ENCODE measurements at places on chromosomes 3 and 15.

- DNase-seq, result no peak
Observed at GRCh38 chr3:169179321-169179720, 484.2 kb downstream of the MECOM start.

- DNase-seq, result no peak
Observed at GRCh38 chr3:55755516-55756205, 268.6 kb upstream of the WNT5A start.

DNA sequence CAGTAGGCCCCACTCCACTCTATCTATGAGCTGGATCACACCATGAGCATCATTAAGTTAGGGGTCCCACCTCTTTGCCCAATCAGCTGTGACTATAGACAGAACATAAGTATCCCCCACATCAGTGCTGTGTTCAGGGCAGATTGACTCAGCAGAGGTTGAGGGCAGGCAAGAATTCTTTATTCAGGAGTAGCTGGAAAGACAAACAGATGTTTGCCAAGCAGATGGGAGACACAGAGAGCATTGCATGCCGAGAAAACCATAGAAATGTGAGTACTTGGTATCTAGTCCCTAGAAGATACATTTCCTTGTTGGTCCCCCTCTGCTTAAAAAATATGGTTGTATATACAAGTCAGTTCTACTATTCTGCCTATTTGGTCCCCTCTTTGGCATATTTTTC, 440.8 kb downstream of the RAP2B start:
- DNase-seq, result no peak

DNA sequence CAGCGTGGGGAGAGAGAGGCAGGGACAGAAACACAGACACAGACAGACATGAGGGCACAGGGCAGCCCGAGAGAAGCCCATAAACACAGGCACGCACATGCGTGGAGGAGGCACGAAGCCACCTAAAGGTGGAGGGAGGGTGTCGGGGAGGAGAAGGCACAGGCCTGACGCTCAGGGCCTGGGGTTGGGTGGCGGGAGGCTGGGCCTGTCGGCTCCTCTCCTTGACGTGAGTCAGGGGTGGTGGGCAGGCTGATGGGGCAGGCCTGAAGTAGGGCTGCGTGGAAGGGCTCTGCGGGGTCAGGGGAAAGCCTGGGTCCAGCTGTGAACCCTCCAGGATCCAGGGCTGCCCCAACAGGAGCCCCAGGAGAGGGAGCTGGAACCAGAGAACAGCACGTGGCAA, 74.2 kb downstream of the EPHB3 start:
- no peak for DNase-seq

DNA sequence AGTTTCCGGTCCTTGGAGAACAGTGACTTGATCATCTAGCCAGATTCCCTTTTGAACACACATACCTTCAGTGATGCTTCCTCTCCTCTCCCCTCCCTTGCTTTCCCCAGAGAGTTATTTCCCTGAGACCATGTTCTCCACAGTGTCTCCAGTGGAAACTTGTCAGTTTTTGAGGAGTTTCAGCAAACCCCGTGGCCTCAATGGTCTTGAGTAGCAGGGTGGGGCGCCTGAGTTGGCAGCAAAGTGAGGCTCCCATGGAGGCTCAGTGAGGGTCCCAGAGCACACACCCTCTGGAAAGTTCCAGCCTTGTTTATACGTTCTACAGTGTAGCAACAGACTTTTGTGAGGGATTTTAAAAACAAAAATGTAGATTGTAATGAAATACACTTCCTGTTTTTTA, 135.1 kb downstream of the LRRC28 start:
- no peak for DNase-seq

DNA sequence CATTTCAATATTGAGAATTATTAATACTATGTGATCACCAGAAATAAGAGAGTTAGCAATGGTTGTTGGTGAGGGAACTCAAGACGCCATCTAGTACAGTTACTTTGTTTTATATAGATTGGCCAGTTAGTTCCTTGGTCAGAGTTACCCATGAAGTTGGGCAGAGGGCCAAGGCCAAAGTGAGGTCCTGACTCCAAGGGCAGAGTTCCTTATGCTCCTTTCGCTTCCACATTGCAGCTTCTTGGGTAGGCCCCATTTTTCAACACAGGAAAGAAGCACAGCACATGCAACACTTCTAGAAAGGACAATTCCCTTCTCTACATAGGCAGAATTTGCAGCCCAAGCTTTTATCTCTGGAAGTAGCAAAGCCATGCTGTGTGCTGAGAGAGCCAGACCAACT, 178.6 kb downstream of the KCNAB1 start:
- no peak for DNase-seq

Data from stimulated activated CD4-positive, alpha-beta T cell treated with anti-CD3 and anti-CD28 coated beads, Interleukin-4, amount 100 ng/mL, for 1 hour (primary cell).